ENCODE measurements at places on chromosomes 11 and 22. TPM values are rescaled to one million over a fixed set of nuclear protein-coding genes. Genes with fewer than 3 reads are reported as not detected.

MOV10L1 gene
- total RNA-seq = 11.9 TPM

DNA sequence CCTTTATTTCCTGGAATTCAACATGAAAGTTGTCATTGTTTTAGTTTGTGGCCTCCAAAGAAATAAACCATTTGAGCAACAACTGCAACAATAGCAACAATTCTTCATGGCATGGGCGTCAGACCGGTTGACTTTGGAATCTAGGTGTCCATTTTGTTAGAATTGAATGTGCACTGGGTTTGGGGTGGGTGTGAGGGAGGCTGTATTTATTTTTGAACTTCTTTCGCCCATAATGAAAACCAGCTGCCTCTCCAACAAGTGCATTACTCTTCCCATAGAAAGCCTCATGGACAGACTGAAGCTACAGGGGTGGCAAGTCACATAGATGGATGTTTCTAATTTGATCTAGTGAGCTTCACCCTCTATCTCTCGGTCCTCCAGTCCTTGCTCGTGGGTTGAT, 85.4 kb downstream of the ADAMTS15 start:
- no peak overlapping the region for H3K27ac ChIP-seq
- no peak overlapping the region for H3K4me3 ChIP-seq

- H3K27ac ChIP-seq = no peak overlapping the region
- peaks cover 11% of the 10 kb centered on the region for H3K27me3 ChIP-seq
- no peak for DNase-seq
- no peak overlapping the region for H3K4me3 ChIP-seq
- peaks cover 9% of the 10 kb centered on the region for H3K4me1 ChIP-seq
- no peaks in the 10 kb centered on the region for H3K36me3 ChIP-seq
These were observed 1.4 kb downstream of the FLRT1 start for GRCh38 chr11:64037027-64037634.

- no peaks in the 10 kb centered on the region for H3K4me1 ChIP-seq
- H3K27ac ChIP-seq = no peak overlapping the region
- H3K36me3 ChIP-seq = no peaks in the 10 kb centered on the region
These were observed 4.4 kb downstream of the PGGHG start for GRCh38 chr11:293271-293851.

GAS2L1 gene
- 40.1 TPM for total RNA-seq

GUCD1 gene
- total RNA-seq = 130 TPM

MEI1 gene
- 3.4 TPM for total RNA-seq

MUC5AC gene
- total RNA-seq = 0.46 TPM

C11orf87 gene
- not detected for total RNA-seq

- DNase-seq = no peak
- no peaks in the 10 kb centered on the region for H3K27me3 ChIP-seq
- H3K4me1 ChIP-seq = no peaks in the 10 kb centered on the region
- no peaks in the 10 kb centered on the region for H3K36me3 ChIP-seq
These were observed 707.5 kb upstream of the LUZP2 start for GRCh38 chr11:23789200-23789853.

GRCh38 chr11:96338910-96339705, 3.9 kb downstream of the MAML2 start:
- H3K36me3 ChIP-seq = no peaks in the 10 kb centered on the region
- peak; percentile 69 for DNase-seq
- peak overlapping the region; percentile 90 for H3K27ac ChIP-seq
- H3K27me3 ChIP-seq = no peaks in the 10 kb centered on the region

CCDC86 gene
- 8.7 TPM for total RNA-seq

- H3K36me3 ChIP-seq = no peaks in the 10 kb centered on the region
- H3K27me3 ChIP-seq = no peaks in the 10 kb centered on the region
- no peaks in the 10 kb centered on the region for H3K4me1 ChIP-seq
- H3K4me3 ChIP-seq = no peak overlapping the region
- H3K27ac ChIP-seq = peak overlapping the region; percentile 24
These were observed 182.9 kb upstream of the NCAM1 start for GRCh38 chr11:112778091-112778876.

APOBEC3F gene
- total RNA-seq = 7.7 TPM

MIOX gene
- not detected for total RNA-seq

GRCh38 chr11:132692891-132693290, 839.4 kb downstream of the OPCML start:
- no peaks in the 10 kb centered on the region for H3K27me3 ChIP-seq
- H3K36me3 ChIP-seq = no peaks in the 10 kb centered on the region
- no peaks in the 10 kb centered on the region for H3K4me1 ChIP-seq

DNA sequence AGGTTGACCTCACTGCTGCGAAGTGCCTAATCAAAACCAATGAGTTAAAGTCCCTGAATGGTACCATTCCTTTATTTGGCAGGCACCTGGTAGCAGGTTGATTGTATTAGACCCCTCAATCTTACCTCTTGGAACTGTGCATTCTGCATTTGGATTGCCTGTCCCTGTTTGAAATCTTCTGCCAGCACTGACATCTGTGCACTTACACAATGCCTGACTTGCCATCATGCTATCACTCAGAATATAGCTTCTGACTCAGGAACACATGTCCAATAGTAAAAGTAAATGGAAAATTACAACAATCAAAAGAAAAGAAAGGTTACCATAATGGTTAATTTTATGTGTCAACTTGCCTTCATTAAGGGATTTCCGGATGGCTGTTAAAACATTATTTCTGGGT, 366.0 kb upstream of the PDGFD start:
- H3K4me1 ChIP-seq = no peaks in the 10 kb centered on the region
- H3K27me3 ChIP-seq = no peaks in the 10 kb centered on the region
- H3K27ac ChIP-seq = no peak overlapping the region
- H3K4me3 ChIP-seq = no peak overlapping the region
- H3K36me3 ChIP-seq = no peaks in the 10 kb centered on the region

DNA sequence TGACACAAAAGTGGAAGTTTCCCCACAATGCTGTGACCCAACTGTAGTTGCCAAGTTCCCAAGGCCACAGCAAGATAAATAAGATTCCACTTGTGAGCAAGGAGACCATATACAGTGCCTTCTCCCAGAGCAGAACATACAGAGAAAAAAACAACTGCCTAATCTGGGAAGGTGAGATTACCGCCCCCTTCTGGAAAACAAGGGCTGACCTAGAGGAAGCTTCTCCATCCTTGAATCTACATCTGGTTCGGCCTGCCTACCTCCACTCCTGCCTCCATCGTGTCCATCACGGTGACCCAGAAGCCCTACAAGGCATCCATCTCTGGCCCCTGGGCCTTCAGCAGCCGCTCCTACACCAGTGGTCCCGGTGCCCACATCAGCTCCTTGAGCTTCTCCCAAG, 6.1 kb upstream of the RNASEH2C start:
- H3K27me3 ChIP-seq = no peaks in the 10 kb centered on the region
- no peak overlapping the region for H3K27ac ChIP-seq
- no peak for DNase-seq
- no peaks in the 10 kb centered on the region for H3K4me1 ChIP-seq
- no peak overlapping the region for H3K4me3 ChIP-seq
- no peaks in the 10 kb centered on the region for H3K36me3 ChIP-seq

GRCh38 chr22:42134100-42135020, 3.8 kb upstream of the CYP2D6 start:
- no peaks in the 10 kb centered on the region for H3K4me1 ChIP-seq
- H3K27ac ChIP-seq = no peak overlapping the region
- DNase-seq = no peak
- H3K27me3 ChIP-seq = no peaks in the 10 kb centered on the region
- no peak overlapping the region for H3K4me3 ChIP-seq

GRCh38 chr11:111367411-111368284, 11.4 kb downstream of the POU2AF1 start:
- no peaks in the 10 kb centered on the region for H3K36me3 ChIP-seq
- peaks cover 5% of the 10 kb centered on the region for H3K4me1 ChIP-seq
- no peak overlapping the region for H3K27ac ChIP-seq
- no peak overlapping the region for H3K4me3 ChIP-seq
- DNase-seq = no peak

GRCh38 chr11:27871056-27871455, 170.8 kb upstream of the BDNF start:
- no peak overlapping the region for H3K4me3 ChIP-seq
- H3K4me1 ChIP-seq = no peaks in the 10 kb centered on the region
- DNase-seq = no peak
- H3K27ac ChIP-seq = no peak overlapping the region

SLC1A2 gene
- 1.6 TPM for total RNA-seq

GRCh38 chr11:25309818-25310217, 813.0 kb downstream of the LUZP2 start:
- H3K36me3 ChIP-seq = no peaks in the 10 kb centered on the region
- no peak overlapping the region for H3K4me3 ChIP-seq

GRM5 gene
- total RNA-seq = 0.51 TPM

- H3K4me1 ChIP-seq = peaks cover 15% of the 10 kb centered on the region
- DNase-seq = no peak
- H3K27ac ChIP-seq = no peak overlapping the region
- H3K4me3 ChIP-seq = no peak overlapping the region
- peaks cover 27% of the 10 kb centered on the region for H3K36me3 ChIP-seq
- H3K27me3 ChIP-seq = no peaks in the 10 kb centered on the region
These were observed 29.8 kb downstream of the SGSM3 start for GRCh38 chr22:40400159-40400558.

DNA sequence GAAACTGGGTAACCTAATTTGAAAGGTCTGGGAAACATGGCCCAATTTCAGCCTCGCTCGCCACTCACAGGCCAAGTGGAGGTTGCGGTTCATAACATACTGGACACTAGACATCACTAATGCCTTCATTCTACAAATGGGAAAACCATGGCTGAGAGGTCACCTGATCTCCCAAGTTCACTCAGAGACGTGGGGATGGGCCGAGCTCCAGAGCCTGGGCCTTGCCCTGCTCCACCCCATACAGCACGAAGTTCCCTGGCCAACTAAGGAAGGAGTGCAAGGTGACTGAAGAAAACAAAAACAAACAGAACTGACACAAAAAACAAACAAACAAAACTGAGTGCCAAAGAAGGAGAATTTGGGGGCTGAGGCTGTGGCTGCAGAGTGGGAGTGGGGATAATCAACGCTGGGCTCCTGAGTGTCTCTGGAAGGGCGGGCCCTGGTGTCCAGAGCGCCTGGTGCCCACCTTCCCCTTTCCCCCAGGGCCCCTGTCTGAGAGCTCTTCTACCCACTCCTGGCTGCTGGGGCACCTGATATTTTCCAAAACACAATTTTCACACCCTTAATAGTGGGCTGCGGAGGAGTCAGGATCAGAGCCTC, 46.5 kb upstream of the ADA2 start:
- no peak for DNase-seq
- H3K27ac ChIP-seq = no peak overlapping the region
- H3K27me3 ChIP-seq = no peaks in the 10 kb centered on the region
- H3K4me1 ChIP-seq = peaks cover 4% of the 10 kb centered on the region
- H3K36me3 ChIP-seq = no peaks in the 10 kb centered on the region

ARHGAP42 gene
- 16.2 TPM for total RNA-seq

DNA sequence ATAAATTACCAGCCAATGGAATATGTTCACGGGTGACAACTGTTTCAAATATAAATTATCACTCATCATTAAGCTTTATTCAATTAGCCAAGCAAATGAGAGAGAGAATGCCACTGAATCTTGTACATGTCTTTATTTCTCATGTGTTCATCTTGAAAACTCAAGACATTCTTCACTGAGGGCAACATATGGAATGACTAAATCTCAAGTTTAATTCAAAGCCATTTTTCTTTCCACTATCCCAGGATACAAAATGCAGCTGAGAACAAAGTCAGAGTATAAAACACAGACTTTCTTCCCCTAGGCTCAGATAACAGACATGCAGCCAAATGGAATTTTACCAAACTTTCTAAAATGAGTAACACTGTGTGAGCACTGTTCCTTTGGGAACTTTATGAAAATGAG, 12.1 kb upstream of the BBOX1 start:
- DNase-seq = peak; percentile 95
- no peak overlapping the region for H3K27ac ChIP-seq
- H3K27me3 ChIP-seq = peaks cover 4% of the 10 kb centered on the region
- H3K4me1 ChIP-seq = peaks cover 10% of the 10 kb centered on the region

DNA sequence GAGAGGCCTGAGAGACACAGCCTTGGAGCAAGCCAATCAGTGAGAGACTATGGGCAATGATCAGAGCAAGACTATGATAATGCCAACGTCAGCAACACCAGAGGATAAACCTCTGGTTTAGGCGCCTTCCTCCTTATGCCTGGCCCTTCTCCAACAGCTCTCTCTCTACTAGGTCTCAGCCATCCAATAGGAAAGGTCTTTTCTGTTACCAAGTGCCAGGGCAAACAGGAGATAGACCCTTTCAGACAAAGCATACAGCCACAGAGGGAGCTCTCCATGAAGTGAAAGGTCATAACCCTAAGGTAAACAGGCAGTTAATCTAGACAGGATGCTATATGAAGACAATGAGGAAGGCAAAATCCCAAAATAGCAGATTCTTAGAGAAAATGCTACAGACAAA, 9.5 kb downstream of the STK33 start:
- no peaks in the 10 kb centered on the region for H3K36me3 ChIP-seq
- no peak overlapping the region for H3K27ac ChIP-seq
- H3K4me3 ChIP-seq = no peak overlapping the region
- no peaks in the 10 kb centered on the region for H3K27me3 ChIP-seq

Data from lung (tissue), 17 donors.